ENCODE measurements at places on chromosomes 1 and 21.

GRCh38 chr1:226351709-226352108 lies 42.7 kb upstream of the LIN9 start:
- DNase-seq = no peak

DNA sequence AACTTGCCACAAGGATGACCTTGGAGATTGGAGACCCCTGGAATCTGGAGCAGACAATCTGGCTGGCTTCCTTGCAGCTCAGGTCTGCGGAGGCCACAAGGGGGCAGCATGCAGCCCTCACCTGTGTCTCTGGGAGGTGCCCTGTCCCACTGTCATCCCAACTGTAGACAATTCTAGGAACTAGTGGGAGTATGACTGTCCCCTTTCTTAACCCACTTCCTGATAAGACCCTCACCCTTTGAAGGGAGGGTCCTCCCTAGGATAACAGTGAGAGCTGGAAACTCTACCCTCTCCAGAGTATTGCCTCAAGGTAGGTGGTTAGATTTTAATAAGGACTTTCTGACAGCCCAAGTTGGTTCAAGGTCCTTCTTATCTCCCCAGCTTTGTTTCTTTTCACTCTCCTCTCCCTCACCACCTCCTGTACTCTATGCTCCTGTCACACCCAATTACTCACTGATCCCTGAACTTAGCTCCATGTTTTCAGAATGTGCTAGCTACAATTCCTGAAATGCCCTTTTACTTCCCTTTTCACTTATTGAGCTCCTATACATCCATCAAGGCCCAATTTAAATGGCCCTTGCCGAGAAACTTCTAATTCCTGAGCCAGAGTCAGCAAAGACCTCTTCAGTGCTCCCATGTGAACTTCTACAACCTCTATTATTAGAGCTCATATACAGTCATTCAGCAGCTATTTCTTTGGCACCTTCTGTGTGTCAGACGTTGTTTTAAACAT lies 9.2 kb upstream of the KCNQ4 start:
- DNase-seq = no peak

GRCh38 chr1:29524285-29525065 lies 288.2 kb downstream of the PTPRU start:
- DNase-seq = no peak

DNA sequence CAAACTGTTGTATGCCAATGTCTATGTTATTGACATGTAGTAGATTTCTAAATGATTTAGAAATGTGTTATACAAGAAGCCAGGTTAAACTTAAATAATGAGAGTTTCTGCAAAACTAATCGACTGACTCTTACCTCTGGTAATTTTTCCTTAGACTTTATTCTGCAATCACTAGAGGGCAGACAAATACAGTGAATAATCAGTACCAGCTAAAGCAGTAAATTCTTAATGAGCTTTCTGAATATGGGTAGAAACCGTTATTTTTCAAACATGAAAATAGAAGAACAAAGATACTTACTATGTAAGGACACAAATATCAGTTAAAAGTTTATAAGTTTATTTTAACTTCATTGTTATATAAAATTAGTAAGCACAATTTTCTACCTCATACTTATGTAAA lies 97.9 kb upstream of the RGS1 start:
- DNase-seq = no peak

DNA sequence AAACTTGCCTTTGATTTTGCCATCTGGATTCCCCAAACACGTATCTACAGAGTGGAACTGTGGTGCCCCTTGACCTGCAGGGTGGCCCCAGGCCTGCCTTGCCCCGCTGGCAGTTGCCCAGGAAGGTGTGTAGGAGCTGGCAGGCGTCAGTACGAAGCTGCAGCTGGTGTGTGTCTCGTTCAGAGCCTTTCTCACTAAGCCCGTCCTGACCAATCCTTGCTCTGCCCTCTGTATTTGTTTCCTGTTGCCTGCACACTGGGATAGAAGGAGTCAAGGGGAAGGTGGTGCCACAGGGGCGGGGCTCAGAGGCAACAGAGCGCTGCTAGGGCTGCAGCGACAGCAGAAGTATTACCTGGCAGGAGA lies 5.2 kb upstream of the VSIG8 start:
- DNase-seq = no peak

GRCh38 chr1:79259390-79260336 lies 253.1 kb upstream of the ADGRL4 start:
- no peak for DNase-seq

DNA sequence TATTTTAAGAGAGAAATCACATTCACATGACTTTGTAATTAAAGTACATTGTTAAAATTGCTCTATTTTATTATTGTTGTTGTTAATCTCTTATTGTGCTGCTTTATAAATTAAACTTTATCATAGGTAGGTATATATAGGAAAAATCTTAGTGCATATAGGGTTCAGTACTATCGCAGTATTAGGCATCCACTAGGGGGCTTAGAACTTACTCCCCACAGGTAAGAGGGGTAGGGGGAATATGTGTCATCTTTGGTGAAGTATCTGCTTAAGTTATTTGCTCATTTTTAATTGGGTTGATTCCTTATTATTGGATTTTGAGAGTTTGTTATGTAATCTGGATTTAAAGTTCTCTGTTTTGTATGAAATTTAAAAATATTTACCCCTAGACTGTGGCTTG lies 385.2 kb downstream of the DUSP10 start:
- DNase-seq = no peak

- no peak for DNase-seq
Measured at GRCh38 chr1:227766653-227767277, 31.5 kb downstream of the SNAP47 start.

DNA sequence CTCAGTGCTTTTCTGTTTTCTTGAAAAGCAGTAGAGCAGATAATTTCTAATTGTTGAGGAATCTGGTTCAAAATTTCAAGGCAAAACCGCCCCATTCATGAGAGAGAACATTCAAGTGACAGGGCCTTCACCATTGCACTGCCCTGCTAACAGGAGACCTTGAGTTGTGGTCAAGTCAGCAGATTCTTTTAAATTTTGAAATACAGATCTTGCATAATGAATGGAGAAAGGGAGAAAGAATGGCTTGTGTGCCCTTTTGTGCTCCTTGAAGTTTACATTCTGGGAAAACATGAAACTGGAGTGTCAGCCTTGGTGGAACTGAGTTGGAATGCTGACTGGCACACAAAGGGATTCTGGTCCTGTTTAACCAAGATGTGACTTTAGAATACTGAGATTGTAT lies 164.5 kb upstream of the UBE2U start:
- no peak for DNase-seq

- no peak for DNase-seq
Measured at GRCh38 chr1:245863566-245864184, 643.4 kb downstream of the SMYD3 start.

- no peak for DNase-seq
Measured at GRCh38 chr1:208654241-208654640, 410.1 kb upstream of the PLXNA2 start.

DNA sequence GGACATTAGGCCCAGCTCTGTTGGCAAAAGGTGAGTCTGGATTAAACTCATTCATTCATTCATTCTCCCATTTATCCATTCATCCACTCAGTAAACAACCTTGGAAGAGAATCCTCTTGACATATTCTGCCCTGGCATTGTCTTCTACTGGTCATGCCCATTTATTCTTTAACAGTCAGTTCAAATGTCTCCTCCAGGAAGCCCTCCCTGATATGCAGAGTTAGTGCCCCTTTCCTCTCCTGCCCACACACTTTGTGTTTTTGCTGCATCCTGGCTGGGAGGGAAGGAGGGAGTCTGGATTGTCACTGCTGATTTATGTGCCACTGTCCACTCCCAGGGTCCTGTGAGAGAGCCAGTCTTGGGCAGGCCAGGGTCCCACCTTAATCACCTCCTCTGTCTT lies 600.3 kb downstream of the MATN1 start:
- no peak for DNase-seq

DNA sequence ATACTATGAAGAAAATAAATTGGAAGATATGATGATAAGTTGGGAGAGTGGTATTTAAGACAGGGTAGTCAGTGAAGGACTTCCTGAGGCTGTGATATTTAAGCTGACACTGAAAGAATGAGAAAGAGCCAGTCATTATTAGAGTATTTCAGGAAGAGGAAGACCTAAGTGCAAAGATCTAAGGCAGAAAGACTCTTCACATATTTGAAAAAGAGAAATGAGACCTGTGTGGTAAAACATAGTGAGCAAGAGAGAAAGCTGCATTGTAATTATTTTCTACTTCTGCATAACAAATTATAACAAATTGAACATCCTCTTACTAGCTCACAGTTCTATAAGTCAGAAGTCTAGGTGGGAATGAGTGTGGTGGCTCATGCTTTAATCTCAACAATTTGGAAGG lies 34.6 kb upstream of the DOCK7 start:
- DNase-seq = no peak

- no peak for DNase-seq
Measured at GRCh38 chr1:55990007-55990406, 589.4 kb downstream of the PLPP3 start.

- no peak for DNase-seq
Measured at GRCh38 chr1:26677306-26678115, 18.3 kb upstream of the ARID1A start.

DNA sequence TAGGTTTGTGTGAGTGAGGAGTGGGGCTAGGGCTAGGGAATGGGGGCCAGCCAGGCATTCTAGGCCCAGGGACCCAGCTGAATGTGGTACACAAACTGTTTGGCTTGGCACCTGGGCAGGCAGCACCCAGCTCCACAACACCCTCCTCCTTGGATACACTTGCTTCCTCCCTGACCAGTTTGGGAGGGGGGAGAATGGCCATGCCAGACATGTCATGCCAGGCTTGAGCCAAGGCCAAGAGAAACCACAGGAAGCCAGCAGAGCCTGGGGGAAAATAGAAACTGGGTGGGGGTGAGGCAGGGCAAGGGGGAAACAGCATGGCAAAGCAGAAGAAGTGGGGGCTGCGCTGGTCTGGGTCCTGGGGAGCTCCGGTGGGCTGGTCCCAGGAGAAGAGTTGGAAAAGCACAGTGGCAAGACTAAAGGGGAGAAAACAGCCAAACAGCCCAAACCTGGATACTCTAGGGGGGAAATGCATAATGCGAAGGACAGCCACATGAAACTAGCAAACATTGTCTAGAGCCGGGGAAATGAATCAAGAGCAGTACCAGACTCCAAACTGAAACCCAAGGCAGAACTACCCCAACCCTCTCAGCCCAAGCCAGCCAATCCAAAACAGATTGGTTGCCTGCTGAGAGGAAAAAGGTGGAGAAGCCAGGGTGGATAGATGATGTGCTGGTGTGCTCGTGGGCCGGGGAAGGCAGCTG lies 47.9 kb downstream of the LGR6 start:
- no peak for DNase-seq

DNA sequence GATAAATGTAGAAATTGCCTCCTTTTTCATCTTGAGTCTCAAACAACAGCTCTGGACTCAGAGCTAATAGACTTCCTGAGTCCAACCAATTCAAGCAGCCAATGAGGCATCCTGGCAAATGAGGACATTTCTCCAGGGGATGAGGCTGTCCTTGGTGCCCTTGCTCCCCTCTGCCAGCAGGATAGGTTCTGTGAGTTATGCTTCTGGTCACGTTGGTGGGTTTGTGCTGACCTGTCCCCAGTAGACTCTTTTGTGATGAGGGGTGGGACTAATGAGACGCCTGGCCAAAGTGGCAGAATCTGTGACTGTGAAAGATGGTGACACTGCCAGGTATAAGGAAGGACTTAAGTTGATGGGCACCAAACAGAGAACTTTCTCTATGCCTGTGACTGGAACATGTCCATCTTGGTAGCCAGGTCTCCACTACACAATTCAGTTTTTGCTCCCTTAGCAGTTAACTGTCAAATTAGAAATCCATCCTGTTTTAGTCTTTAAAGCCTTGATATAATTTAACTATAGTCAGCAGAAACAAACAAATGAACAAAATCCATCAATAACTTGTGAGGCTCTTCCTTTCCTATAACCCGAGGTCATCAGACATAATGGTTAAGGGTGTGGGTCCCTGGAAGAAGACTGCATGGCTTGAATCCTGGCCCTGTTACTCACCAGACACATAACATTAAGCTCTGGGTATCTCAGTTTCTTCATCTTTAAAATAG lies 35.7 kb upstream of the THEM4 start:
- DNase-seq = no peak

Data from omental fat pad (tissue), 4 donors.